ENCODE measurements at places on chromosomes 7 and 10. TPM values are rescaled to one million over a fixed set of nuclear protein-coding genes. Genes with fewer than 3 reads are reported as not detected.

DNA sequence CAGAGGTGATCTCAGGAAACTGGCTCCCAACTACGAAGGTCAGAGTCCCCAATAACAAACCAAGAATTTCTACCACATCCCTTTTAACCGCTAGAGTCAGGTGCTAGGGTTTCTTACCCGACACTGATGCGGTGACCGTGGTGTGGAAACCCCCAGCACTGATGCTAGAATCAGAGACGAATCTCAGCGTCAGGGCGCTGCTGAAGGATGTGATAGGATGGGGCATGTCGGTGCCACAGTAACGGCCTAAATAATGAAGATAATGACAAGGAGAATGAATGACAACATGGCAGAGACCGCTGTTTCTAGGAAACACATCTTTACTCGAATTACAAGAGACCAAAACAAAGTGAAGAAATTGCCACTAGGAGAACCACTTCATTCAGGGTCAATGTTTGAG, 131.1 kb upstream of the RSU1 start:
- no peak for DNase-seq

- peak; percentile 90 for DNase-seq
Measured at GRCh38 chr7:129501760-129502707, at the start of gene SMKR1. Gene SMKR1, plus strand, starts transcription at chr7:129502531. Its CDS starts 294 bp downstream, at chr7:129502825.

DNA sequence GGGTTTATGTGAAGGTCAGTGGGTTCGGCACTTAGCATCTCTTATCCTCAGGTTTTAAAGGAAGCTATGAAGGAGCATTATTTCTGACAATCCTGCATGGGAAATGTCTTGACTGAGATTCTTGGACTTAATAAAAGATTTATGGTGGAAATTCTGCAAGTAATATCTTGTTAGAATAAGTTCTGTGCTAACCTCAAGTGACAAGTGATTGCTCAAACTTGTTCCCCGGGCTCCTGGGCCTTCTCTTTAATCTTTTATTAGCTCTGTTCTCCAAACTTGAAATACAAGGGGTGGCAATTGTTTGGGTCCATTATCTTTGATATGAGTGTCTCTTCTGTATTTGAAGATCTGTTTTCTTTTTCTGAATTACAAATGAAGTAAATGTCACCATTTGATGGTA, 140.6 kb upstream of the CTBP2 start:
- DNase-seq = no peak

DNA sequence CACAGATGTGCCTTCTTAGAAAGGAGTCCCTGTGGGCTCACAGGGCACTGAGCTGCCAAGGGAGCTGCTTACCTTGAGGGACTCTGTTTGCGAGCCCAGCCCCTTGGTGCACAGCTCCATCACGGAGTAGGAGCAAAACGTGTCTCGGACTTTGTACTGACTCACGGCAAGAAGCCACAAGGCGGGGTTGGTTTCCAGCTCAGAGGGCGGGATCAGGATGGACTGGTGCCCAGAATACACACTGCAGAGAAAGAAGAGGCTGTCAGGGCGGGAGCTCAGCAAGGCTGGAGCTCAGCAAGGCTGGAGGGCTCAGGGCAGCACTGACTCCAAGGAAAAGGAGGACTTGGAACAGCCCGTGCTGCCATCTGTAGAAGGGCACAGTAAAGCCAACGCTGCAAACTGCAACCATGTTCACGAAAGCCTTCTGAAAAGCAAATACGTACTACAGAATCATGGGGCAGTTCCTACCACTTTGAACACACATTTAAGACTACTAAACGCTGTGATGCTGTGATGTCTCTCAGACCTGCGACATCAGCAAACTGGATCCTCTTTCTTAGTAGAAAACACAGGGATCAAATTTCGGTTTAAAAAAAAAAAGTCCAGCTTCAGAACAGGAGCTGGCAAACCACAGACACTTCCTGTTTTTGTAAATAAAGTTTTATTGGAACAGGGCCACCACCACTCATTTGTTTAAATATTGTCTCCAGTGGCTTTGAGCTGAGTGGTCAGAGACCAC, 194.3 kb downstream of the ZMYND11 start:
- peak; percentile 84 for DNase-seq

DNA sequence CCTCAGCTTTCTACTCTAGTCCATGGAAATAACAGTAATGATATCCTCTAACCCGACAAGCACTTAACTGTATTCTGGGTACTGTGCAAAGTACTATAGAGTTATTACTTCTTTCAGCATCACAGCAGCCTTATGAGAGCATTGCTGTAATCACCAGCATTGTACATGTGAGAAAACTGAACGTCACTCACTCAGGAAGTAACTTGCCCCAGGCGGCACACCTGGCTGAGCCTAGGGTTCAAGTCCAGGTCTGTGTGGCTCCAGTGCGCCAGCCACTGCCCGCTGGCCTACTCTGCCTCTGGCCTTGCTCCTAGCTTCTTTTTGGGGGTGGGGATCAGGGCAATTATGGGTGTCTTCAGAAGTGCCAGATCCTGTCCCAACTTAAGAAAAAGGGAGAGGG, 50.5 kb downstream of the ZMIZ1 start:
- DNase-seq = no peak

GRCh38 chr7:137151041-137151689, 192.4 kb downstream of the PTN start:
- peak; percentile 32 for DNase-seq

GRCh38 chr10:7243873-7244272, 167.0 kb downstream of the SFMBT2 start:
- DNase-seq = no peak

DNA sequence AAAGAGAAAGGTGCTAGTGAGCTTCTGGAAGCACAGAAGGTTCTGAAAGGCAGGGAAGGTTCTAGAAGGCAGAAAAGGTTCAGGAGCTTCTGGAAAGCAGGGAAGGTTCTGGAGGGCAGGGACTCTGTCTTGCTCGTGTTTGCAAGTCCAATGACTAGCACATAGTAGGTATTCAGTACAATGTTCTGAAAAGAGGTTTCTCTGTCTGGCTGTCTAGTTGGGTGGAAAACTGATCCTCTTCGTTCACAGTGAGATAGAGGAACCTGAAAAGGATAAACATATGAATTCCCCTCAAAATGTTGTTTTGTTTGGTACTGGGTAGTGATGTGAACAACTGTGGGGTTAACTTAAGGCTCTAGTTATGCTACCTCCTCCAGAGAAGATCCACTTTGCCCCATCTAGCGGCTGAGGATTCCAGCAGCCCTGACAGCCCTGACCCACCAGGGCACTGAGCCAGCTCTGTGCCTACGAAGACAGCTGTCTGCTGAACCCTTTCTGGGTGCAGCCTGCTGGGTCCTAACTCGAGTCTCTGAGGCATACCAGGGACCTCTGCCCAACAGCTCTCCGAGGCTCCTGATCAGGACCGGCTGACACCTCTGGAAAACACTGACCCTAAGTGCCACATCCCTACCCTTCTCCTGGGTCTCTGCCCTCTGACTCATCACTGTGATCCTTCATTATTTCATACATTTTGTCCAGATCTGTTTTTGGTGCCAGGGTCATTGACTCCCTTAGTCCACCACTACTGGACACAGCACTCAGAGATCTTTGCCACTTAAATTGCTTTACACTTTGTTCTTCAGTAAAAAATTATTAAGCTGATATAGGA, 15.4 kb downstream of the PTPRN2 start:
- DNase-seq = no peak

- peak; percentile 89 for DNase-seq
Measured at GRCh38 chr7:122886357-122887081, at the start of gene CADPS2. Gene CADPS2, minus strand, starts transcription at chr7:122886460. Its CDS starts 123 bp downstream, at chr7:122886337.

DNA sequence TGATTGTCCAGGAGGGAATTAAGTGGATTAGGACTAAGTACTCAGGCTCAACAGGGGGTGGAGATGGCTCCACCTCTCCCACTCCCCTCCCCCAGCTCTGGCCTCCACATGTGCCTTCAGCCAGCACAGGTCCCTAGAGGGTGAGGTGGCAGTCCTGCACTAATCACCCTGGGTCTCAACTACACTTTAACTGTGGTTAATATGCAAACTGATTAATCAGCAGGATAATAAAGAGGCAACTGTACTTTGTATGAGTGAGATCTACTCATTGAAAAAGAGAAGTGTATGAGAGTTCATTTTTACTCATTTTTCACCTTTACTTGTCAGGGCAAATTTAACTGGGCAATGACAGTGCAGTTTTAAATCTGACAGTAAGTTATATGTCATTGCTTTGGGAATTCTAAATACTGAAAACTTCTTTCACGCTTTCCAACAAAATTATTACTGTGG, 223.8 kb upstream of the CCDC6 start:
- DNase-seq = no peak

- DNase-seq = no peak
Measured at GRCh38 chr10:7192831-7193361, 217.9 kb downstream of the SFMBT2 start.

- no peak for DNase-seq
Measured at GRCh38 chr10:3034616-3035015, 32.7 kb upstream of the PFKP start.

GRCh38 chr7:17120756-17121155, 177.7 kb upstream of the AHR start:
- no peak for DNase-seq

DNA sequence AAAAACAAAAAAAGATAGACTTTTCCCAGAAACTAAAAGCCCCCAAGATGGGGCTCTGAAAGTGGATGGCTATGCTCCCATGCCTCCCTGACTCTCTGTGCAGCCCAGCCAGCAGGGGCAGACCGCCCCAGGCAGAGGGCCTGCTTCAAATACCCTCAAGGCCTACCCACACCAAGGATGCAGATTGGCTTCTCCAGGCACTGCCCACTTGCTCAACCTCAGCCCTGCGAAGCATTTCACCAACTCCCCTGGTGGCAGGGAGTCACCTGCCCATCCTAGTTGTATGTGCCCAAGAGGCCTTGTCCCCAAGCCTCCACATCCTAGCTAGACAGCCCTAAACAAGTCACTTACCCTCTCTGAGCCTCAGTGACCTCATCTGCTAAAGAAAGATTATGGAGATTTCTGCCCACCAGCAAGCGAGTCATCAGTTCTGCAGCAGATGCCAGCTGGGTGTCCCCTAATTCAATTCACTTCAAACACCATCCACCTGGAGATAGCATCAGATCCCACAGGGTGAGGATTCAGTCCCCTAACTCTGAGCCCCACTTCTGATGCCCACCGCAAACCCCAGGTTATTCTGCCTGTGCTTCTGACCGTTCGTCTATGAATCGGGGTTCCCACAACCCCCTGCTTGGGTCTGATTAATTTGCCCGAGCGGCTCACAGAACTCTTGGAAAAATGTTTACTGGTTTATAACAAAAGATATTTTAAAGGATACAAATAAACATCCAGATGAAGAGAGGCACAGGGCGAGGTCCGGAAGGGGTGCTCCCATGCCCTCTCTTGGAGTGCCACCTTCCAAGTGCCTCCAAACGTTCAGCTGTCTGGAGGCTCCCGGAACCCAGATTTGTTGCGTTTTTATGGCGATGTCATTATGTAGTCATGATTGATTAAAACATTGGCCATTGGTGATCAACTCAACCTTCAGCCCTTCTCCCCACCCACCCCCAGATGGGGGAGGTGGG, 18.6 kb upstream of the ZMIZ1 start:
- no peak for DNase-seq

- no peak for DNase-seq
Measured at GRCh38 chr10:78658645-78659597, 409.8 kb upstream of the ZMIZ1 start.

GRCh38 chr10:22570733-22571430, 143.5 kb downstream of the PIP4K2A start:
- DNase-seq = no peak

- DNase-seq = no peak
Measured at GRCh38 chr7:24313777-24314176, 29.8 kb downstream of the NPY start.

GRCh38 chr10:79262959-79263746, 84.1 kb upstream of the PPIF start:
- DNase-seq = no peak

- no peak for DNase-seq
Measured at GRCh38 chr10:86390337-86391120, 23.9 kb upstream of the GRID1 start.

DNA sequence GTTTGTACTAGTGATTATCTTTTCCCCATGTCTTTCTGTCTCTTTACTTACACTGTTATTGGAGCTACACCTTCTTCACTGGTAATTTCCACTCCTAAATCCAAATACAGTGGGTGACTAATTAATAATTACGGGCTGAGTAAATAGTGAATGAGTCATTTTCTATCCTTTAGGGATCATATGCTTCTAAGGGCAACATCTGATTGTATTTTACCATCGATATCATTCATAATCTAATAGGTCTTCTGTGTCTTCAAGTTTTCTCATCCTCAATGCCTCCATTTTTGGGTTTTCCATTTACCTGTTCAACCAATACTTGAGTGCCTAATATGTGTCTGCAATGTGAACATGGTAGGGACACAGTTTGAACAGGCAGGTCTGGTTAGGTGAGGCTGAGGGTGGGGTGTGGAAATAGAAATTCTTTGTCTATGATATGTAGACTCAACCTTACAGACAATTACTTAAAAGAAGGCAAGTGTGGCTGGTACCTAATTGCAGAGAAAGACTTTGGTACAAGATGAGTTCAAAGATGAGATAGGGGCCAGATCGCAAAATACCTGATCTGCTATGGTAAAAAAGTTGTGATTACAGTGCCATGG, 5.9 kb upstream of the DHX32 start:
- DNase-seq = no peak

DNA sequence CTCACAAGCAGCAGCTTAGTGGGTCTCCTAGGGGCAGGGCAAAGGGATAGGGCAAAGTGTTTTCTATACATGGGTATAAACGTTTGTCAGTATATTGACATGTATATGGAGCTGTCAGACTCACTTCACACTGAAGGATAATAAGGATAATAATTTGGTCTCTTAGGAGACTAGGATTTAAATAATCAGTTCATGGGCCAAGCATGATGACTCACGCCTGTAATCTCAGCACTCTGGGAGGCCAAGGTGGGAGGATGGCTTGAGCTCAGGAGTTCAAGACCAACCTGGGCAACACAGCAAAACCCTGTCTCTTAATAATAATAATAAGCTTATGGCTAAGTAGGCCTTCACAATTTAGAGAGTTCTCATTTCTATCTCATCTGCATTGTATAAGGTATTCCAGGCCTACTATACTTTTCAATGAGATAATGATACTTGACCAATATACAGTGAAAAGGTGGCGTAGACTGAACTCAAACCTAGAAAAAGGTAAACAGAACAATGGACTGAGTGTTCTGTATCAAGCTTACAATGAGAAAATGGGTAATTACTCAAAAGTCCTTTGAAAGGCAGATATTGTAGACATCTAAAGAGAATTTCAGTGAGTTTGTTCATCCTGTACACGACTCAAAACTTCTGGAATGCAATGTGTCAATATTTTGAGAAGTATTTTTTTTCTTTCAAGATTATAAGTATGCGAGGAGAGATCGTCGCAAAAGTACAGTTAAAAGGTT, 7.0 kb downstream of the GSAP start:
- DNase-seq = no peak

Gene OR2A12
- total RNA-seq = not detected

Gene ANXA8L1
- total RNA-seq = 0.68 TPM

Gene GPR26
- total RNA-seq = not detected

Gene MAT1A
- 0.19 TPM for total RNA-seq

Gene DAGLB
- total RNA-seq = 6.7 TPM

Gene LIPJ
- not detected for total RNA-seq

Data from Right ventricle myocardium inferior (tissue), 1 donor.